ENCODE measurements at places on chromosomes 7 and 10.

- DNase-seq = no peak
Measured at GRCh38 chr10:7134448-7134847, 276.4 kb downstream of the SFMBT2 start.

- no peak for DNase-seq
Measured at GRCh38 chr7:2855386-2855785, 11.3 kb upstream of the GNA12 start.

DNA sequence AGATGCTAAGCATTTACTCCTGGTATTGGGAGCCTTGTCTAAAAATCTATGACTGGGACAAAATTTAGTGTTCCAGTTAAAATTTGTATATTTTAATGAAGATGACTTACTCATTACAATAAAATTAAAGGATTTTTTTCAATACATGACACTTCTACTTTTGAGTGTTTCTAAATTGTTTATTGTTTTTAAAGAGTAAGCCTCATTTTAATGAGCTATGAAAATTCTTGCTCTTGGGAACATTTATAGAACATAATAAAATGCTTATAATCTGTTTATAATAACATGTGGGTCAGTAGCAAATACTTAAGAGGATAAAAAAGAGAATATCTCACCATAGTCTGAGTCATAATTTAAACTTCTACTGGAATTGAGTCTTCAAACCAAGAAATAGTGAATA lies 149.5 kb downstream of the PLCE1 start:
- DNase-seq = no peak

- no peak for DNase-seq
Measured at GRCh38 chr7:18401757-18402156, 93.8 kb upstream of the HDAC9 start.

DNA sequence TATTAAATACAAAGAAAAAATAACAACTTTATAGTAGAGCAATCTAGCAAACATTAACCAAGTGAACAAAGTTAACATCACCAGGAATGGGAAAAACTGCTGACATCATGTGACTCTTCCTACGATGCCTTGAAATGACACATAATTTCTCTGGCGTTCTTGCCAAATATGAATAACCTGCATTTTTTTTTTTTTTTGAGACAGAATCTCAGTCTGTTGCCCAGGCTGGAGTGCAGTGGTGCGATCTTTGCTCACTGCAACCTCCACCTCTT lies 126.5 kb upstream of the VKORC1L1 start:
- no peak for DNase-seq

DNA sequence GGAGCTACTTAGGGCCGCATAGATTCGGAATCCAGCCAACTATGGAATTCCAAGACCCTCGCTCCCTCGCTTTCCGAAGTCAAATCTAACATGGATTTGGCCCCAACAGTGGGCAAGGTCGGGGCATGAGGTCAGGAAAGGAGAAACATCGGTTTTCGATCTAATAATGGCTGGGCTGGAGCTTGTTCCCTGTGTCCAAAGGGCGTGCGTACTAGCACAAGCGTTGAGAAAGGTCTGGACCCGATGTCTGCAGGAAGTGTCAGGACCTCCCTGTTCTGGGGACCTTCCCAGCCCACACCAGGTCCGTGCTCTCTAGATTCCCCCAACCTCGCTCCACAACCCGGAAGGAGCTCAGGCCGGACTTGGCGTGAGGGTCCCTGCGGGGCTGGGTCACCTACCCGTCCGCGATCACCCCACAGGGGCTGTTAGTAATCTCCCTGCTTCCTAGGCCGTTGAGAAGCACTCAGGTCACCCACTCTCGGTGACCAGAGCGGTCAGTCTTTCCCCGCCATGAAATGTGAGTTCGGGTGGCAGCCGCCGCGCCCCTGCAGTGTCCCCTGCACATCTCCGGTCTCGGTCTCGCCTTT lies 4.8 kb downstream of the FEZF1 start:
- no peak for DNase-seq

DNA sequence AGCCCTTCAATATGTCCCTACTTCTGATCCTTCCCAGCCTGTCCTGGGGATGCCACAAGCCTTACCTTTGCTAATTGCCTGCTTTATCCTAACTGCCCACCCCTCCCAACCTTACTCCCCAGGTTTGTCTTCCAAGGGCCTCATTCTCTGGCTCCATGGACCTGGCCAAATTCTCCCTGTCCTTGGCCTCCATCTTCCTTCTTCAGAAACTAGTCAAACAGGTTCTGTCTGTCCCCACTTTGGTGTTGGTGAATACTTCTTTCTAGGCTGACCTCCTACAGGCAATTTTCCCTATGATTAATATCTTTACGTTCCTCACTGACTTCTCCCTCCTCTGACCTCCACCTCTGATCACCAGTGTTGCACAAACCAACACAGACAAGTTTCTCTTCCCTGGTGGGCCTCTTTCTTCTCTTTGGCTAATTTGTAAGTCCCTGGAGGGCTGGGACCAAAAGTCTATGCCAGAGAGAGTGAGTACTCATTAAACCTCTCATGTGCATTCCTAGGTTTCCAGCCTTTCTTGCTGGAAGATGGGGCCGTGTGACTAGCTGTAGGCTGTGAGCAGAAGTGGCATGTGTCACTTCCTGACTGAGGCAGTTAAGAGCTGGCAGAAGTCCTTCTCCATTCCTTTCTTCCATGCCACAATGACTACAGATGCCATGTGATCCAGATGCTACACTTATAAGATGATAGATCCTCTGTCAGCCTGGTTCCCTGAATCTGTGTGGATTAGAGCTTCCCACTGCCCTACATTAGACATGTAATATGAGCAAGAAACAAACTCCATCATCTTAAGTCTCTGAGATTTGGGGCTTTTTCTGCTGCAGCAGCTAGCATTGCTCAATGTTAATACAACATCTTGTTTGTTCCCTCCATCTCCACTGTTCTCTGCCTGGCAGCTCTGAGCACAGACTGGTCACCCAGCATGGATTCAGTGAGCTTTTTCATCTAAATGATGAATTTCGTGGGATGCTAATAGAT lies 382.7 kb downstream of the RPS24 start:
- no peak for DNase-seq

DNA sequence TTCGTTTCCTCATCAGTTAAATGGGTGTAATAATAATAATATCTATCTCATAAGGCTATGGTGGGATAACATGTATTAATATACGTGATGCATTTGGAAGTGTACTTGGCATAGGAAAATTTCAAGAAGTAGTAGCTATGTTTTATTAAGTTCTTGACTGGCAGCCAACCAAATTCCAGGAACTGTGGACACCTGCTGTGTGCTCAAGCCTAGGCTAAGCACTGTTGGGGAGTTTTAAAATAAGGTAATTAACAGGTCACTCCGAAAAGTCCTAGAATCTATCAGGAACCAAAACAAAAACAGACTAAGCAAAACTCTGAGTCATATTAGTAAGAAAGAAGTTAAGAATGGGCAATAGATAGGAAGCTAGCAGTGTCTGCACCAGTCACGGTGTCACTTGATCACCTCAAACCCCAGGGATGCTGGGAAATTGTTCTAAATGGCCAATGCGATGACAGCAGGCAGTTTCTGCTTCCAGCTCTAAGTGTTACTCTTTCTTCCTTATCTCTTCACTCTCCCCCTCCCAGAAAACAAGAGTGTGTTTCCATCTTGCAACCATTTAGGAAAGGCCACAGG lies 92.0 kb upstream of the GDF10 start:
- no peak for DNase-seq
